ENCODE measurements at places on chromosomes 4 and X. TPM values are rescaled to one million over a fixed set of nuclear protein-coding genes. Genes with fewer than 3 reads are reported as not detected.

VCX3A gene
- total RNA-seq = not detected

S100P gene
- total RNA-seq = 3.0 TPM

MAGEB16 gene
- not detected for total RNA-seq

WAS gene
- 99.7 TPM for total RNA-seq

EGF gene
- not detected for total RNA-seq

PDE6B gene
- 24.7 TPM for total RNA-seq

SAP30 gene
- 2.3 TPM for total RNA-seq

EBP gene
- total RNA-seq = 30.7 TPM

FGF5 gene
- total RNA-seq = not detected

CXCL11 gene
- total RNA-seq = not detected

DNA sequence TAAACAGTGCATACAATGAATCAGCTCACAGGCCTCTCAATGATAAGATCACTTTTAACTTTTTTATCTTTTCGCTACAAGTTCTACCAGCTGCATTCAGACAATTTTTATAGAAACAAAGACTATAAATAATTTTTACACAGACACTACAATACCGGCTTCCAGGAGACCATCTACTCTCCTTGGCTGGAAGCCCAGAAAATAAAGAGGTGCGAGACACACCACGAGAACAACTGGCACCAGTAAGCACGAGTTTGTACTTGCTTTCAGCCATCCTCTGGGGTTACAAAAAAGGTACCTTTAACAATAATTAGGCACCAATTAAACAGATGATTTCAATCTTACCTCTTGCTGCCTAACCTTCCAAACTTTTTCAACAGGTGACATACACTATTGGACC lies 11.2 kb upstream of the PRDX4 start:
- no peak overlapping the region for H3K4me3 ChIP-seq
- H3K4me1 ChIP-seq = no peaks in the 10 kb centered on the region
- H3K27ac ChIP-seq = no peak overlapping the region
- no peaks in the 10 kb centered on the region for H3K27me3 ChIP-seq
- no peaks in the 10 kb centered on the region for H3K36me3 ChIP-seq
- DNase-seq = no peak

- H3K27ac ChIP-seq = no peak overlapping the region
- no peaks in the 10 kb centered on the region for H3K4me1 ChIP-seq
- peaks cover 27% of the 10 kb centered on the region for H3K36me3 ChIP-seq
These were observed 36.3 kb downstream of the BCLAF3 start for GRCh38 chrX:19954335-19955096.

- peaks cover 51% of the 10 kb centered on the region for H3K4me1 ChIP-seq
- peak overlapping the region; percentile 11 for H3K27ac ChIP-seq
- DNase-seq = peak; percentile 57
- H3K27me3 ChIP-seq = no peaks in the 10 kb centered on the region
These were observed 125.2 kb downstream of the STIM2 start for GRCh38 chr4:26985873-26986272.

DNA sequence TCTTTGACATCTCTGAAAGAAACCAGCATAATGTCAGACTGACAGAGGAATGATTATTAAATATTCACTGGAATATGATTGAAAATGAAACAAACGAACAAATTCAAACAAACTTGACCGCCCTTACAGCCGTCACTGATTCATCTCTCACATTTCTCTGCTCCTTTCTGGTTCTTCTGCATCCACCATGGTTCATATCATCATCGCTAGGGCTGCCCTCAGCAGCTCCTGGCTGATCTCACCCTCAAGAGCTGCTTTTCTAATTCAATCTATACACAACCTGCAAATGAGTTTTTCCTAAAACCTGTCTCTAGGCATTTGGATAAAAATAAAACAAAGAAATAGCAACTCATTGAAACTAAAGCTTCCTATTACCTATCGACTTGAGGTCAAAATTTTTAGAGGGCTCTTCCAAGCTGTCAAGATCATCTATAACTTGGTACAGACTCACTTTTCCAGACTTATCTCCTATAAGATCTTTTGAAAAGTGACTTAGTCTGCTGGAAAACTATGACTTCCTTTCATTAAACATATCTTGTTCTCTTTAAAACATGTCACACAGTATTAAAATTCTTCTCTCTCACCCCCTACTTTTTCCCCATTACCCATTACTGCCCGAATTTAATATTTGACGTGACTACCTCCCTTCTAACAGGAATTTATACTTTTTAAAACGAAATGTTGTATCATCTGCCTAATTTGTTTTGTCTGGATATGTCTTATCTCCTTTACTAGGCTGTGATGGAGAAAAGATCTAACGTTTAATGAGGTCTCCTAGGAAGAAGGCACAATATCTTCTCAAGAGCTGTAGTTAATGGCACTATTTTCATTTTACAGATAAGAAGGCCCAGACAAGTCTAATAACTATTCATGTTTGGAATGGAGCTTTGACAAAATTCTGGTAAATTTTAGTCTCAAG lies 71.0 kb upstream of the UNC5C start:
- no peak overlapping the region for H3K4me3 ChIP-seq
- no peak for DNase-seq
- H3K27me3 ChIP-seq = no peaks in the 10 kb centered on the region
- H3K36me3 ChIP-seq = no peaks in the 10 kb centered on the region
- H3K27ac ChIP-seq = no peak overlapping the region
- H3K4me1 ChIP-seq = no peaks in the 10 kb centered on the region

- H3K36me3 ChIP-seq = peaks cover 6% of the 10 kb centered on the region
- no peak overlapping the region for H3K27ac ChIP-seq
- no peaks in the 10 kb centered on the region for H3K4me1 ChIP-seq
- H3K27me3 ChIP-seq = no peaks in the 10 kb centered on the region
These were observed 31.6 kb downstream of the UGDH start for GRCh38 chr4:39495446-39496213.

DNA sequence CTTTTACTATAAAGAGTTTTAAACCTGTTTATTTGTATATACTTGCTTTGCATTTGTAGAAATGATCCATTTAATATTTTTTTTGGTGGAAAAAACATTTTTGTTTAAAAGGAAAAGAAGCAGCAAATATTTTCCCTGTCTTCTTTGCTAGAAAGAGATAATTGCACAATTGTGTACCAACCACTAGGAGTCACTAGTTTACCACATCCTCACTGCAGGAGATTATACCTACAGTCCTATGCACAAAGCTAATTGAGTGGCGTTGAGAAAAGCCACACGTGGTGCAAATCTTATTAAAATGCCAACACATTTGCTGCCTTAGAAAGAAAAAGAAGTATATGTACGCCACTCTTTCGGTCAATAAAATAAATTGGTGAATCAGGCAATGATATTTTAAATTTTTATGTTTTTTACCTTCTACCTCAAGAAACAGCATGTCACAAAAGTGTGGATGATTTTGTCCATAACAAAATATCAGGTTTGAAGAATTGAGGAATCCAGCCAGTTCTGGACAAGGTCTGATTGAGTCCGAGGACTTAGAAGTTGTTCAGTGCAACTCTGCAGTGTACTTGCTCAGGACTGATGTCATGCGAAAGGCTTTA lies 102.9 kb downstream of the GRXCR1 start:
- no peak overlapping the region for H3K27ac ChIP-seq
- H3K27me3 ChIP-seq = peaks cover 4% of the 10 kb centered on the region
- DNase-seq = no peak
- H3K36me3 ChIP-seq = no peaks in the 10 kb centered on the region

DNA sequence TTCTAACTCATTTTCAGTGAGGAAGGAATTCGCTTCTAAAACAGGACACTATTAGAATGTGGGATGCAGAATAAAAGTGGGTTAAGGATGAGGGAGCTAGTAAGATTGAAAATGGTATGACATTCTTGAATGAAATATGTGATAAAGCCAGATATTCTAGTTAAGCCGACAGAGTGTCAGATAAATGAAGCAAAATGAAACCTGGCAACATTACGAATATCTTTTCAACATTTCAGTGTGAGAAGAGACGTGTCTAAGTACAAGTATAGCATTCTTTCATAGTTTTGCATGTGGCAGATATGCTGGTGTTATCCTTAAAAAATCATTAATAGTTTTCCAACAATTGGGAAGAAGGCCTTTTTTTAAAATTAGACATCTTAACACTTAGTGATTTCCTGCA lies 1101.4 kb downstream of the RPA4 start:
- no peaks in the 10 kb centered on the region for H3K27me3 ChIP-seq
- no peak overlapping the region for H3K4me3 ChIP-seq
- no peaks in the 10 kb centered on the region for H3K4me1 ChIP-seq
- no peak overlapping the region for H3K27ac ChIP-seq

- no peaks in the 10 kb centered on the region for H3K36me3 ChIP-seq
- H3K27ac ChIP-seq = no peak overlapping the region
- no peak overlapping the region for H3K4me3 ChIP-seq
These were observed 50.2 kb upstream of the SLC7A11 start for GRCh38 chr4:138292321-138292720.

- no peak overlapping the region for H3K27ac ChIP-seq
- H3K36me3 ChIP-seq = no peaks in the 10 kb centered on the region
- peaks cover 4% of the 10 kb centered on the region for H3K4me1 ChIP-seq
- no peak for DNase-seq
- H3K27me3 ChIP-seq = peaks cover 3% of the 10 kb centered on the region
- no peak overlapping the region for H3K4me3 ChIP-seq
These were observed 3.8 kb upstream of the ZCCHC4 start for GRCh38 chr4:25308761-25309160.

DNA sequence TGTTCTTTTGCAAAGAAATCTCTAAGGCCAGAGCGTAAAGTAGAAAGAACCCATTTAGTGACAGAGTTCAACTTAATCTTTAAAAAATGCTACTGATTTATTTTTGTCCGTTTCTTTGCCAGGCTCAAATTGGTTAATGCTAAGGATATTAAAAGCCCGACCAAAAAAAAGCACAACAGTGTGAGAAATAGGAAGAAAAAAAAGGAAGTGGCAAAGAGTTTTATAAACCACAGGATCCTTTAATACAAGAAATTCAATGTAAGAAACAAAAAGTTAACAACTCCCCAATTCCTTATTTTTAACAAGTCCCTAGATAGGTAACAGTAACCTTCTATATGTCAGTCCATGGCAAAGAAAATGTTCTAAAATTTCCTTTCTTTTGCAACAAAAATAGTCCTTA lies 480.4 kb downstream of the ACTRT1 start:
- H3K36me3 ChIP-seq = no peaks in the 10 kb centered on the region
- H3K27ac ChIP-seq = no peak overlapping the region
- no peak for DNase-seq
- H3K4me1 ChIP-seq = no peaks in the 10 kb centered on the region
